Hematopoietic multipotent progenitor cell treated with erythropoietin and hydrocortisone succinate and interleukin-3 and kit ligand, for 8 days (in vitro differentiated cells): ENCODE measurements at places on chromosomes 12 and 14.

- no peak for DNase-seq
These were observed 218.4 kb downstream of the ZFP36L1 start for GRCh38 chr14:68574461-68574860.

DNA sequence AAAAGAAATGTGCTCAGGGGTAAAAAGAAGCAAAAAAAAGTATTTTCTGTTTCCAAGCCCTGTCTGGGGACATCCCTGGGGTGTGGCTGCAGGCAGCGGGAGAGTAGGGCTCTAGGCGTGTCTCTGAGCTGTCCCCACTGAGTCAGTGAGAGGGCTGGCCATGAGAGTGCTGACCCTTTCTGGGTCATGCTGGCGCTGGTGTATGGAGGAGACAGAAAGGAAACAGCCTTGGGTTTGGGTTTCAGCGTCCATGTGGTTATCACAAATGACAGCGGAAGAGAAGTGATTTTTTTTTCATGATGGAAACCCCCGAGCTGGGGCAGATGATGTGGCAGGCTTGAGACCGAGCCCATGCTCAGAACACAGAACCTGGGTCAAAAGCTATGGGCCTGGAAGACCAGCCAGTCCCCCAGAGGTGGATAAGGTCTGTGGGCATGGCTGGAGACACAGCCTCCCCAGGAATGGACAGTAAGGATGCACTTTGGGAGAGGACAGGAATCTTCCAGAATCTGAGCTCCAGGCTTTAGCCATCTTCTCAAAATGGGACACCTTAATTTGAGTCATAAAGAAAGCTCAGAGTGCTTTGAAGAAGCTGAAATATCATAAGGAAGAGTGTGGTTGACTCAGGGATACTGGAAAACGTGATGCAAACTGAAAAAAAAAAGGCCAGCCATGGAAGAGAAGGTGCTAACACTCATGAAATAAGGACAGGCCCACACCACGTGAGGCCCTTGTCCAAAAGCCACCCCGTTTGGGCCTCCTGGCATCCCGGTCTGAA lies 36.2 kb downstream of the SYNE3 start:
- DNase-seq = no peak

DNA sequence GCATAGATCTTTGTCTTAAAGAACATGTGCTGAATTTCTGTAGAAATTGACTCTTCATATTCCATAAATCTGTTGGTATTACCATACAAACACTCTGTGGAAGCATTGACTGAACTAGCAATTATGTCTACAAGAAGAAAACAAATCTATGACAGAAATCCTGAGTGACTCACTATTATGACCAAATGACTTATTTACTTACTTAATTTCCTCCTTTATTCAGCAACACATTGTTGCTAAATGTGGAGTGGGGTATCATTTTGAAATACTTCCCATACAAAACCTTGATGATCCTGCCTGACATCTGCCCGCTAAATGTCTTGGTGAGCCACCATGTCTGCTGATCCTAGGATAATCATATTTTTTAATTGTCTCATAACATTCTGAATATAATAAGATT lies 99.1 kb upstream of the SLCO1C1 start:
- DNase-seq = no peak

DNA sequence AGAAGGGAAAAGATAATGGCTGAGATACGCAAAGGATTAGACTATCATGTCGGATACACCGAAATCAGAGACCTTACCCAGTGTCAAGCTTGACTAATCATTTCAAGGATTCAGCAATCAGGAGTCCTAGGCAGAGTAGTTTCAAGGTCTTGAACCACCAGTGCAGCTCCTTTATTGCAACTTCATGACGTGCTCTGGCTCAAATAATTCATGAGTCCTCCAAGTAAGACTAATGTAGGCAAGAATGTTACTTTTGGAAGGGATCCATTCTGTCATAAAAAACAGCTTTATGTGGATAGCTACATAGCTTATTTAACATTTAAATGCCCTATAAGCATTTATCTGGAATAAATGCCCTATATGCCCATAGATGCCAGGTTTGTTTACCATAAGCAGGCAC lies 123.2 kb downstream of the LMO3 start:
- no peak for DNase-seq

GRCh38 chr14:46999661-47000060 lies 348.1 kb upstream of the RPL10L start:
- DNase-seq = no peak

DNA sequence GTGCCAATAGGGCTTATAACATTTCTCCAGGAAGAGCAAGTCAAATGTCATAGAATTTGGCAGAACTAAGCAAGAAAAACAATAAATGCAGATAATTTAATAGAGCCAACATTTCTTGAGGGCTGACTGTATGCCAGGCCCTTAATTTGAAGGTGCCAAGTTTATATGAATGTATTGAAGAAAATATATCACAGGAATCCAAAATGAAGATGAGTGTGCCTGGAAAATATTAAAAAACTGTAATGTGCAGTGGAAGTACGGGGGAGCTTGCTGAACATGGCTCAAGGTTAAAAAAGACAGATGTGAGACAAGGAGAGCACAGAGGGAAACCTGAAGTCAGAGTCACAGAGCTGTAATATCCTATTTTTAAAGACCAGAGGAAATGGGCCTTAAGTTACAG lies 16.4 kb downstream of the NR1H4 start:
- DNase-seq = no peak

GRCh38 chr14:77190977-77191376 lies 9.4 kb downstream of the TMEM63C start:
- no peak for DNase-seq

GRCh38 chr12:102169922-102170621 lies 27.6 kb downstream of the PMCH start:
- peak; percentile 49 for DNase-seq

- no peak for DNase-seq
These were observed 4.5 kb upstream of the DNAH10 start for GRCh38 chr12:123757561-123757960.

- peak; percentile 49 for DNase-seq
These were observed 54.0 kb downstream of the PRIMA1 start for GRCh38 chr14:93734086-93734822.

DNA sequence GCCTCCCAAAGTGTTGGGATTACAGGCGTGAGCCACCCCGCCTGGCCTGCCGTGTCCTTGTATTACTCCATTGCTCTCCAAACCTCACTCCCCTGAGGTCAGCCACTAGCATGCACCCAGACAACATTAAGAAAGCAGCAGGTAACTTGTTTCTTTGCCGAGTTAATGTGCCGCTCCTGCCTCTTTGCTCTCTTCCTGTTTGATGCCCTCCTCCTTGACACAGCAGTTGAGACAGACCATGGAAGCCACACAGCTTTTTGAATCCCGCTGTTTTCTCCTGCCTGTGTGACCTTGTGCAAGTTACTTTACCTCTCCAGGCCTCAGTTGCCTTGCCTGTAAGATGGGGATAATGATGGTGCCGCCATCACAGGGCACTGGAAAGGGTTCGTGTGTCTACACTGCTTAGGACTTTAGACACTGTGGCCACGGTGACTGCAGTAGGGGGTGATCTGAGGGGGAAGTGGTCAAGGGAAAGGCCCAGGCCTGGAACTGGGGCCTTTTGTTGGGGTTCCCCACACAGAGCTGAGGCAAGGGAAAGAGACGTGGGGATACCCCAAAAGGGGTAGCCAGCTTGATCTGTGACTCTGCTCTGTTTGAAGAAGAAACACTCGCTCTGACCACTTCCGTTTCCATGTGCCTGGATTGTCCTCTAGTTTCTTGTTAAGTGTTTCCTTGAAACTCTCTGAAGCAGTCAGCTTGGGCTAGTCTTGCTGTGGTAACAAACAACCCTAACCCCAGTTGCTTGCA lies 69.3 kb downstream of the RIN3 start:
- no peak for DNase-seq

GRCh38 chr14:53062856-53063255 lies 90.3 kb downstream of the DDHD1 start:
- DNase-seq = no peak

DNA sequence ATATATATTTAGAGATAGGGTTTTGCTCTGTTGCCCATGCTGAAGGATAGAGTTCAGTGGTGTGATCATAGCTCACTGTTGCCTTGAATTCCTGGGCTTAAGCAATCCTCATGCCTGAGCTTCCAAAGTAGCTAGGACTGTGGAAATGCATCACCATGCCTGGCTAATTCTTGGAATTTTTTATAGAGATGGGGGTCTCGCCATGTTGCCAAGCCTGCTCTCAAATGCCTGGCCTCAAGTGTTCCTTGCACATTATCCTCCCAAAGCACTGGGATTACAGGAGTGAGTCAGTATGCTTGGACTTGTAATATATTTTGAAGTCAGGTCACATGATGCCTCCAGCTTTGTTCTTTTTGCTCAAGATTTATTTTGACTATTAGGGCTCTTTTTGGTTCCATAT lies 178.0 kb downstream of the RPAP3 start:
- DNase-seq = no peak

DNA sequence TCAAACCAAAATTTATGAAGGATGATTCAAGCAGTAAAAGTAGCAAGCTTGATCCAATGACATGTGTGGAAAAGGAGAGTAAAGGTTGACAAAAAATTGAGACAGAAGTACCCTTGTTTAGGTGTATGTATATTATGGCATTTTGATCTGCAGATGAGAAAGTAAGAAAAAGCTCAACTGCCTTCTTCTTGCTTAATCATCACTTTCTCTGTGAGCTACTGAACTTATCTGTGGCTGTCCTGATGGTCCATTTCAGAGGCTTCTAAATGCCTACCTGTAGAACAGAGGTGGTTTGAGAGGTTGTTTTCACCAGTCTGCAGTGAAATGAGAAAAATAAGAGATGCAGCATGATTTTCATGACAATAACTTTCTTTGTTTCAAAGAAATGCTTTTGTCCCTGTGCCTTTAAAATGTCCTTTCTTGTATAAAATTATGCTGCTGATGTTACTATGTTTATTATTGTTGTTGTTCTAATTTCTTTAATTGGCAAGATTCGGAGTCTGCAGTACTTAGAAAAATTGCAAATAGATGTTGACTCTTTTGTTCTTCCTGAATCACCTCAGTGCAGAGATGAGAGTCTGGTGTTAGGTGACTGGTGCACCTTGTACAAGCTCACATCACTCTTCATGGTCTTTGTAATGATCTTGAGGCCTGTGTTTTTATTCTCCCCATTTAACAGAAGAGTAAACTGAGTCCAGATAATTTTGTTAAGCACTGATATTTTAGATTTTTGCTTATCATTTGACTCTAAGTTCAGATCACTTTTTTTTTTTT lies 821.9 kb downstream of the VRK1 start:
- DNase-seq = no peak

- no peak for DNase-seq
These were observed 23.8 kb downstream of the SLC6A13 start for GRCh38 chr12:238736-239398.

GRCh38 chr12:109053382-109054123 lies 1.2 kb downstream of the USP30 start:
- DNase-seq = peak; percentile 24

DNA sequence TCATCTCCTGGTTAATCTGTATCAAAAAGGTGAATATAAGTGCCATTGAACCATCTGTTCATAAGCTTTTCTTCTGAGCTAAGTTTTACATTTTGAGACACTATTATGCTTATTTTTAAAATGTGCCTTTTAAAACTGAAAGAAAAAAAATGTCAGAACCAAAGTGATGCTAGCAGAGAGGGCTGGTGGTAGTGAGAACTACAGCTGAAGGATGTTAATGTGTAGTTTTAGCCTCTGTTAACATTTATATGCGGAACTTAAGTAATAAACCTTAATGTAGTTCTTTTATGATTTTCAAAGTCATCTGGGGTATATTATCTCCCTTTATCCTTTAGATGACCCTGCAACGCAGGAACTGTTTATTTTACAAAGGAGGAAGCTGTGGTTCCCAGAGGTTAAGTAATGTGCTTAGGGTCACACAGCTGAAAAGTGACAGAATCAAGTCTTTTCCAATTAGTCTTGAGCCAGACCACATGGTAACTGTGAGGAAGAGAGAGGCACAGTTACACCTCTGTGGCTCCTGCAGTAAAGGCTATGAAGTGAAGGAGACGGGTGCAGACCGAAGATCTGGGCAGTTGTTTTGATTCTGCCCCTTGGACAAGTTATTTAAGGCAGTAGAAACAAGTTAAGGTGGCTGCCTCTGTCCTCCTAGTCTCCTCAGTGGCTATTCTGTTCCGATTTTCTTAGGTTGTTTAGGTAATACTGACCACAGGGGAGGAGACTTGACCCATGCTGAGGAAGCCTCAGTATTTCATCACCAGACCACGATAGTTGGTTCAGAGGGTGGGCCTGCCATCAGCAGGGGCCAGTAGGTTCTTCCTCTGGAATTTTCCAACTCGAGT lies 23.9 kb downstream of the GNG2 start:
- peak; percentile 32 for DNase-seq

- DNase-seq = no peak
These were observed 140.7 kb upstream of the PWP1 start for GRCh38 chr12:107544937-107545336.

- DNase-seq = peak; percentile 74
These were observed 35.3 kb downstream of the MIPOL1 start for GRCh38 chr14:37232907-37233481.

DNA sequence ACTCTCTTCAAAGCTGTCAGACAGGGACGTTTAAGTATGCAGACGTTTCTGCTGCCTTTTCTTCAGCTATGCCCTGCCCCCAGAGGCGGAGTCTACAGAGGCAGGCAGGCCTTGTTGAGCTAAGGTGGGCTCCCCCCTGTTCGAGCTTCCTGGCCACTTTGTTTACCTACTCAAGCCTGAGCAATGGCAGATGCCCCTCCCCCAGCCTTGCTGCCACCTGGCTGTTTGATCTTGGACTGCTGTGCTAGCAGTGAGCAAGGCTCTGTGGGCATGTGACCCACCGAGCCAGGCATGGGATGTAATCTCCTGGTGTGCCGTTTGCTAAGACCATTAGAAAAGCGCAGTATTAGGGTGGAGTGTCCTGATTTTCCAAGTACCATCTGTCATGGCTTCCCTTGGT lies 900.4 kb upstream of the MDGA2 start:
- DNase-seq = no peak

DNA sequence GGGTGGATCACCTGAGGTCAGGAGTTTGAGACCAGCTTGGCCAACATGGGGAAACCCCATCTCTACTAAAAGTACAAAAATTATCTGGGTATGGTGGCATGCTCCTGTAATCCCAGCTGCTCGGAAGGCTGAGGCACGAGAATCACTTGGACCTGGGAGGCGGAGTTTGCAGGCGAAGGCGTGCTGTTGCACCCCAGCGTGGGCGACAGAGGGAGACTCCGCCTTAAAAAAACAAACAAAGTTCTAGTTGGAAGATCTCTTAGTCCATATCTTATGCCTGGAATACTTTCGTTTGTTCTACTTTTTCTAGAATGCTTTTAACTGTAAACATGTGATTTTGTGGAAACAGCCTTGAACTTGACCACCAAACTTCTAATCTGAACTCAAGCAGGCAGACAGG lies 38.7 kb downstream of the PPHLN1 start:
- DNase-seq = no peak
